ENCODE measurements at places on chromosomes 7 and 10.

GRCh38 chr7:19749658-19750057, 23.8 kb downstream of the TMEM196 start:
- no peak for DNase-seq

DNA sequence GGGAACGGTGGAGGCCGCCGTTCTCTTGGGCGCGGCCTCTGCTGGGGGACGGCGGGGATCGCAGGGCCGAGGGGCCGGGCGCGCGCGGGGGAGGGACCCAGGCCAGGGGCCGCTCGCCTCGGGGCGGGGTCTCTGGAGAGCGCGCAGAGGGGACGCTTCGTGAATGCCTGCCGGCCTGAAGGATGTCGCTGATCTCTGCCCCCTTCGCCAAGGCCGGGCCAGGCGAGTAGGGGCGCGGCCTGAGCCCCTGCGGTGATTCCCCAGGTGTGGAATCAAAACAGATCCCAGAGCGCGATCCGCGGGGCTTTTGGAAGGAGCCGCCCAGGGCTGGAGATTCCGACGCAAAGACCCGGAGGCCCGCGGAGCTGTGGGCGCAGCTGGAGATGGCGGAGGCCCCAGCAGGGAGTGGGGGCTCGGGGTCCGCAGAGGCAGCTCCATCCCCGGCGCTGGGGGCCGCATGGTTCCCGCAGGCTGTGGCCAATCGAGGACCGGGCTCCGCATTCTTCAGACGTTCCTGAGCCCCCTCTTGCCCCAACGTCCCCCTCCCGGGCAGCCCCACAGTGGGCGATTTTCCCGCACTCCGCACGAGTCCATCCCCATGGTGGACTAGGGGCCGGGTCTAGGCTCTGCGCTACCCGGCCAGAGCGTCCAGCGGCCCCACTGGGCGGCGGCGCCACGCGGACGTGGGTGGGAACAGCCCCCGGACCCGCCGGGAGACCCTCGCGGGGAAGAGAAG, 166.0 kb downstream of the ACTR3B start:
- DNase-seq: no peak

DNA sequence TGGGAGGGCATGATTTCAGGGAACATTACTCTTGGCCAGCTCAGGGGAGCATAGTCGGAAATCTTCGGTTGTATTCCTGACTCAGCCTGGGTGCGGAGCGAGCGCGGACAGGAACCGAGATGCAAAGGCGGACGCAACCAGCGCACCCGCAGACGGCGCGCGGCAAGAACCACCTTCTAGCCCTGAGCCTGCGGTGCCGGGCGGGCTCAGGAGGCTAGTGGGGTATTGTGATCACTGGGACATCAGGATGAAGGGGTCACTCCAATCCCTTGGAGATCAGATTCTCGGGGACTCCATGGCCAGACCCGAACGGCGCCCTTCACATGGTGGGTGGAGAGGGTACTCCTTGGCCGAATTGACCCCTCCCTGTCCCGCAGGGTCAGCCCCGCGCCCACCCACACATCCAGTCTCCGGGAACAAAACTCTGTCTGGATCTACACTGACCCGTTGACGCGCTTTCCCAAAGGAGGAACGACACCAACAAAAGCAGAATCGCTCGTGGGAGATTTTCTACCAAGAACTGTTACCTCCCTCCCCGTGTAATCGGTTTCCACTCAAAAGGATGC, 730.5 kb downstream of the ZWINT start:
- DNase-seq: peak; percentile 5

GRCh38 chr7:151192002-151192539, 5.0 kb upstream of the ASB10 start:
- DNase-seq: no peak

DNA sequence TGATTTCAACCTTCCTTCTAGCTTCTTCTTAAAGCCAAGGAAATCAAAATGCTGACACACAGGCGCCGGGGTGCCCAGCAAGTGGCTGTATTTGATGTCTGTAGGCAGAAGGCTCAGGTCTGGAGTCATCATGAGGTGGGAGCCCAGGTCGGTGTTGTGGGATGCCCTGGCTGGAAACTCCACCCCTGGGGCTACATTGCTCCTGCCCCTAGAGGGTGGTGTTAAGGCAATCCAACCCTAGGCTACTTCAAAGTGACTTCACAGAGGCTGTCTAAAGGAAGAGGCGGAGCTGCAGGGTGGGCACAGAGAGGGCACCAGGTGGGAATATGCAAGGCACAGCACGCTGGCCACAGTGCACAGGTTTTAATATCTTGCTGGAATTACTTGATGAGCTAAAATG, 200.9 kb downstream of the ADAM12 start:
- DNase-seq: no peak

DNA sequence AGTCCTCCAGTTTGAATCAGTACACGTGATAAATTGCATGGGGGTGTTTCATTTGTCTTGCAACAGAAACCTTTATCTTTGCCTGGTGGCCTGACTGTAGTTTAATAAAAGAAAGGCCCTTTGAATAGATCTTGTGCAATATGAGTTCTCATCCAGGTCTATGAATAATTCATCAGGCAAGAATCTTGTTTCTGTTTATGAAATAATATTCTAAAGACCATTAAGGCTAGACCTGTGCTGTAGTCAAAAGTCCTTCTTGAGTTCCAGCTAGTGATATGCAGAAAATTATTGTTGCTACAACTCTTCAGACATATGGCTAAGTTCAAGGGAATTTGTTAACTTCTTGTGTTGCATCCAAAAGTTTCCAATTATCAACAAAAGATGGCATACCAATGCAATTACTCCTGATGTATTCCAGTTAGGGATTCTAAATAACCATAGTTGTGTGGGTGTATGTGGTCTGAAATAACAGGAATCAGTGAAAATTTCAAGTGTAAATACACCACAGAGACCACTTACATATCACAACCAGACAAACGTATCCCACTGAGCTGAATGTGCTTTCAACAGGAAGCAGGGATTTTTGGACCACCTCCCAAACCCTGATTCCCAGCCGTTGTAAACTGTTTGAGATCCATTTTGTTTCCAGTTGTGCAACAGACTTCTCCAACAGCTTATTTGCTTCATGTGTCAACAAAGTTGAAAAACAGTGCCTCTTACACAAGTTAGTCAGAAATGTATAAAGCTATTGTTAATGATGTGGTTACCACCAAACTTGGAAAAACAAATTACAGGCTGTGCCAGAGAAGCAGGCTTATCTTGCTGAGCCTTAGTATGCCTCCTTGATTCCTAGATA, 54.7 kb upstream of the BICC1 start:
- DNase-seq: no peak

DNA sequence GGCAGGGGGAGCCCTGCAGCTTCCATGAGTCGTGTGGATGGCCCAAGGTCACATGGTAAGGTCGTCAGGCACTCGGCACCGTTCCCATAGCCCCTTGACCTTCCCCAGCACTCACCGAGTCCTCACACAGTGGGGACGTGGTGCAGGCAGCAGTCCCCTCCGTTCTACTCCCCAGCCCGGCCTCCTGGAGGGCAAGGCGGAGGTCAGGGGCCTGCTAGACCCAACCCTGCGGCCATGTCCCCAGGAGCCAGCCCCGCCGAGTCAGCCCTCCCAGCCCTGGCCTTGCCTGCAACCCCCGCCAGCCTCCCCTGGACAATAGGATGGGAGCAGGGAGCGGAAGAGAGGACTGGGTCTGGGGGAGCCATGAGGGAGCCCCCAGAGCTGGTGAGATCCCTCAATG, 65.2 kb downstream of the ELFN1 start:
- no peak for DNase-seq

DNA sequence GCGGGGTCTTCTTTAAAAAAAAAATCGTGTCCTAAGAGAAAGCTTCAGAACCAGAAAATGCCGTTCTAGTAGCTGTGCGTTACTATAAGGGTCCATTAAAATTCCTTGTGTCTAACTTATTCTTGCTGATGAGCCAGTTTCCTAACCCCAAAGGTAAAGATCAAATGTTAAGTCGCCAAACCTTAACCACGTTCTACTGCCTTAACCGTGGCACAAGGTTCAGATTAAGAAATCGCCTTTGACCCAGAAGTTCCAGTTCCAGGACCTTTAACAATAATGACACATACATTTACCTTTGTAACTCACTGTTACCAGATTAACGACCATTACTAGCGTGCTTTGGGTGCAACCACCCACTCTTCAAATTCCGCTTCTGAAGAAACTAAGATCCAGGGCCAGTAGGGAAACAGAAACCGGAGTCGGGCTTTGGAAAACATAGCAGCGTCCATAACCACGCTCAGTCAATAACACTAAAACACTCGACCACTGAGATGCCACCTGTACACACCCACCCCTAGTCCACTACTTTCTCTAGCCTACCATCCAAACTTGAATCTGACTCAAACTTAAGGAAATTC, 620 bp downstream of the BET1 start:
- no peak for DNase-seq

DNA sequence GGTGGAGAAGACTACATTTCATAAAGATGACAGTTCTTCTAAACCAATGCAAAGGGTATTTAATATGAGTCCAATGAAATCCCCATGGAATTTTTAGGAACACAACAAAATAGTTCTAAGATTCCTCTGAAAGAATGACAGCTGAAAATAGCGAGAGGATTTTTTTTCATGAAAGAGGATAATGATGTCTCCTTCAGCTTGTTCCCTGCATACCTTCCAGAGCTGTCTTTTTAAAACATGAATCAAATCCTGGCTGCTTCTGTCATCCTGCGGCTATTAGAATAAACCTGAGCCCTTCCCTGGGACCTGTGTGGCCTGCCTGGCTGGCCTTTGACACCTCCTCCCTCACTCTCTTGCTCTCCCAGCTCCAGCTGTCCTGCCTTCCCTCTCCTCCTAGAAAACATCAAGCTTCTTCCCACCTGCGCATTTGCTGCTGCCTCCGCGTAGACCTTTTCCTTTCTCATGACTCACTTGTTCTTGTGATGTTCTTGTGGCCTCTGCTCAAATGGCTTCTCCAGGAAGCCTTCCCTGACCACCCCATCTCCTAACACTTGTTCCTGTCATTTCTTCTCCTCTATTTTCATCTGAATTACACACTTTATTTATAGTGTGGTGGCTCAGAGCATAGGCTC, 57.4 kb downstream of the EEPD1 start:
- no peak for DNase-seq

GRCh38 chr7:146208492-146208891, 91.9 kb downstream of the CNTNAP2 start:
- DNase-seq: no peak

- DNase-seq: no peak
Observed at GRCh38 chr10:123621916-123622315, 44.2 kb upstream of the GPR26 start.

DNA sequence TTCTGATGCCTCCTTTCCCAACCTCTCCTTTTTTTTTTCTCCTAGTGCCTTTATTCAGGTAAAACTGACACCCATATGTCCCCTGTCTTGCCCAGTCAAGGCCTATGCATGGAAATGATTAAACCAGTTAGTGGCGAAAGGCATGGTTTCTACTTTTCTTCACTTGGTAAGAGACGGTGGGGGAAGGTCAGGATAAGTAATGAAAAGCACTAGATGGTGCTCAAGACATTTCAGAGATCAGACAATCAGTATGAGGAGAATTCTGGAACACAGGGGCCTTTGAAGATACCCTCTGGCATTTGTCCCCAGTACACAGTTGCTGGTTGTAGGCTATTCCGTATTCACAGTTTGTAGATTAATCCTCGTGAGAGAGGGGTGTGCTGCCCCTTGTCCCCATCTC, 121.2 kb downstream of the RTKN2 start:
- DNase-seq: no peak

- DNase-seq: peak; percentile 53
Observed at GRCh38 chr10:93916257-93917063, 22.7 kb downstream of the SLC35G1 start.

DNA sequence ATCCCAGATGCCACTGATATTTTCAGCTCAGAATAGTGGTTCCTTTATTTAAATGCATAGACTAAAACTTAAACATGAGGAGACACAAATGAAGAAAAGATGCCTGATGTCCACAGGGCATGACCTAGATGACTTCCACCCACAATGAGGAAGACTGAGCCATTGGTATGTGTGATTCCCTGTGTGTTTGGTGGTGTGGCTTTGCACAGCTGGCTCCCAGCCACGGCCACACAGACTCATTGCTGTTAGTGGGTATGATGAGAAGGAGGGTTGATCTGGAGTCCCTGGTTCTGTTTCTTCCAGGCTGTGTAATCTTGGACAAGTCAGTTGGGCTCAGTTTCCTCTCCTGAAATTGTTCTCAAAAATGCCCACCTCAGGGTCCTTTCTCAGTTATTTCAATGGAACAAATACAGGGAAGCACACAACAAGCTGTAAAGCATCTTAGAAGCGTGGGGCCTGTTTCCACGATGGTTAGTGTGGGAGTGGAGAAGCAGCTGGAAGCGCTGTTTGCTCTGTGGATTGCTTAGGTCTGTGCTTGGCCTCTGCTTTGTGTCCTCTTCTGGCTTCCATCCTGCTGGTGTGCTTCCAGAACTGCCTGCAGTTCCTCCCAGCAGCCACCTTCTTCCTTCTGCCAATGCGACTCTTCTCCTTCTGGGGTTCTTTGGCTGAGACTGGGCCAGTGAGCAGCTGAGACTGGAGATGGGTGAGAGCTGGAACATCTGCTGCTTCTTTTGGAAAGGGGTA, 303.7 kb downstream of the BMPER start:
- peak; percentile 23 for DNase-seq

- DNase-seq: peak; percentile 28
Observed at GRCh38 chr7:82258181-82258580, 185.4 kb downstream of the CACNA2D1 start.

DNA sequence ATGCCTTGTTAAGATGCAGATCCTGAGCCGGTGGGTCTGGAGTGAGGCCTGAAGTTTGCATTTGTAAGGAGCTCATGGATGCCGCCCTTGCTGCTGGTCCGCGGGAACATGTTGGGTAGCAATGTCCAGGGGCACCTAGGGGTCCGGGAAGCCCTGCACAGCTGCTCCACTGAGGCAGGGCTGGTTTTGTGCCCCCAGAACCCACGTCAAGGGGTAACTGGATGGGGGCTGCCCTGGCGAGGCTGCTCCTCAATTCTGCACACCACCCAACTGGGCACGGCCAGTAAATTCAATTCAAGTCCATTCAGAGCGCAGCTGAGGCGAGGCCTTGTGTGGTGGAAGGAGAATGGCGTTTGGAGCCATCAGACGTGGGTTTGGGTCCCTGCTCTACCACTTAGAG, 246.3 kb upstream of the PITRM1 start:
- no peak for DNase-seq

DNA sequence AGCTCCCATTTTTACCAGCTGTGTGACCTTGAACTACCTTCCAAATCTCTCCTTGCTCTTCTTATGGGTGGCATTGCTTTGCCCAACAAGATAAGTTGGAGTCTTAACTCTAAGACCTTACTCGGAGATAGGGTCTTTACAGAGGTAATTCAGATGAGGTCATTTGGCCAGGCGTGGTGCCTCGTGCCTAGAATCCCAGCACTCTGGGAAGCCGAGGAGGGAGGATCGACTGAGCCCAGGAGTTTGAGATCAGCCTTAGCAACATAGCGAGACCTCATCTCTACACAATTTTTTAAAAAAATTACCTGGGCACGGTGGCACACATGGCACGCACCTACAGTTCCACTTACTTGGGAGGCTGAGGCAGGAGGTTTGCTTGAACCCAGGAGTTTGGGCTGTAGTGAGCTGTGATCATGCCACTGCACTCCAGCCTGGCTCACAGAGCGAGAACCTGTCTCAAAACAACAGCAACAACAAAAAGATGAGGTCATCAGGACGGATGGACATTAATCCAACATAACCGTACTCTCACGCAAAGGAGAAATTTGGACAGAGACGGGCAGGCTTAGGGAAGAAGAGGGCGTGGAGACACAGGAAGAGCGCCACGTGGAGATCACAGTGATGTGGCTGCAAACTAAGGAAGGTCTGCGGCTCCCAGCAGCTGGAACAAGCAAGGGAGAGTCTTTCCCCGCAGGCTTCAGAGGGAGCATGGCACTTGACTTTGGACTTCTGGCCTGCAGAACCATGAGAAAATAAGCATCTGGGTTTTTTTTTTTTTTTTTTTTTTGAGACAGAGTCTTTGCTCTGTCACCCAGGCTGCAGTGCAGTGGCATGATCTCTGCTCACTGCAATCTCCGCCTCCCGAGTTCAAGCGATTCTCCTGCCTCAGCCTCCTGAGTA, 122.3 kb upstream of the CARD11 start:
- no peak for DNase-seq

All from pons (tissue), 1 donor.